ENCODE measurements at places on chromosomes 5 and 9.

GRCh38 chr5:102958481-102959011, 161.4 kb downstream of the GIN1 start:
- DNase-seq = no peak

GRCh38 chr9:124438091-124438490, 12.2 kb upstream of the ADGRD2 start:
- DNase-seq = no peak

DNA sequence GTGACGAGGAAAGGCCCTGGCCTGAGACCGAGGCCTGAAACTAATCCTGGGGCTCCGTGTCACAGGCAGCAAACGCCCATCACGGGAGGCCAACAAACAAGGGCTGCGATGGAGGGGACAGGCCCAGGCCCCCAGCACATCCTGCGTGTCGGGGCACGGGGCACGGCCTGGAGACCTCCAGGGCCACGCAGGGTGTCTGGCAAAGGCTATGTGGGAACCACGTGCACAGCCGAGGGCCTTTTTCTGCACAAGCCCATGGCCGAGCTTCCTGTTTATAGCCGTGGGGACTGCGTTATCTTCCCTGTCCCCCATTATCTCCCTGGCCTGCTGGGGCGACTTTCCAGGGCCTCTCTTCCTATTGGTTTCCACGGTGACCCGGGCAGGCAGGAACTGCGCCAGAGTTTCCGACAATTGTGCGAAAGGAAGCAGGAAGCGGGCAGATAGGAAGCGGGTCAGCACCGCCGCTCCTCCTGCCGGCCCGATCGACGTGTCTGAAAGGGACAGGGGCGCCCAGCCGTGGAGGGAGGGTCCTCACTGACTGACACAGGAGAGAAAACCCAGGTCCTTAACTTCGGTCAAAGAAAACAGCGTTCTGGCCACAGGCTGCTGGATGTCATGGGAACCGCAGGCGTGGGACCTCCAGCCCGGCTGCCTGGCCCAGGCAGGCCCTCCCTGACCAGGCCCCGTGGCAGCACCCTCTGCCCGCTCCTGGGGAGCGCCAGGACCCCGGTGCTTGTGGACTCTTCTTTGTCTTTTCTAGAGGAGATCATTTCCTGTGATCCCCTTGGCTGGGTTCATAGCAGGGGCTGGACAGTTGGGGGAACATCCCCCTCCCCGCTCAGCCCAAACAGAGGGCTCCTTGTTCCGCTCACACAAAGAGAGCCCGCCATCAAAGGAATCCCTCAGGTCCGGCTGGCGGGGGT, 29.1 kb upstream of the SEC16A start:
- DNase-seq = no peak

DNA sequence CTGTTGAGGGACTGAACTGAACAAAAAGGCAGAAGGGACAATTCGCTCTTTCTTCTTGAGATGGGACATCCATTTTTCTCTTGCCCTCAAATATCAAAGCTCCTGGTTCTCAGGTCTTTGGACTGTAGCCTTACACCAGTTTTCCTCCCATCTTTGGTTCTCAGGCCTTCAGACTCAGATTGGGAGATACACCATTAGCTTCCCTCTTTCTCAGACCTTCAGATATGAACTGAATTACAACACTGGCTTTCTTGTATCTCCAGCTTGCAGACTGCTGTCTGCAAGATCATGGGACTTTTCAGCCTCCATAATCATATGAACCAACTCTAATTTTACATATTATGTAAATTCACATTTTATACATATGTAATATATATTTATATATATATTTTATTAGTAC, 12.6 kb upstream of the CCNG1 start:
- no peak for DNase-seq

- DNase-seq = no peak
These were observed 13.7 kb downstream of the NOTCH1 start for GRCh38 chr9:136531904-136532798.

DNA sequence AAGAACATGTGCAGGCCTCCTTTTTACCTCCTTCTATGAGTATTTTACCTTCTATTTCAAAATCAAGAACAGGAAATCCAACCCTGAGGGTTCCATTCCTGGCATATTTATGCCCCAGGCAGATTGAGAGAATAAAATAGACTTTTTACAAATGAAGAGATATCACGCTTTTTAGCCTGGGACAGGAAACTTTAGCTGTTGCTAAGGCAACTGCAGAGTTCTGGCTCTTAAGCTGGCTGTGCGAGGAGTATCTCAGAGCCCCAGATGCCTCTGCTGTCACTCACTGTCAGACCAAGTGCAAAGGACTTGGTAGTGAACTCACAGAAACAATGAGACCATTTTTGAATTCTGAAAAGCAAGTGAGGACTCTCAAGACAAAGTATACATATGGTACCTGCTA, 69.5 kb upstream of the HSPB3 start:
- DNase-seq = no peak

- DNase-seq = peak; percentile 18
These were observed 1.9 kb upstream of the CRB2 start for GRCh38 chr9:123353984-123354591.

DNA sequence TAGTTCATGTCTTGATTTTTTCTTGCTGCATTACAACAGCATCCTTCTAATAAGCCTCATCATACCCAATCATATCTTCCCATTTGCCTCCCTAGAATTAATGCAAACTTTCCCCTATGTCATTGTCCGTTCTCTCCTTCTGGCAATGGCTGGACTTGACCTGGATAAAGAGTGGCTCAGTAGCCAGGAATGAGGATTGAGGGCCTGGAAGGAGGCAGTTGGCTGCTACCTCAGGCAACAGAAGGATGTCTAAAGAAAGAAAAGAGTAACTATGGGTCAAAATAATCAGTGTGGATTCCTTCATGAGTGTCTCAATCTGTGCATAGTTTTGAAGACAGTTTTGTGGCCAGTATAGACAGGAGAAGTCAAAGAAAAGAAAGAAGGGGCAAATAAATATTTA, 209.6 kb downstream of the TRPM3 start:
- DNase-seq = no peak

- DNase-seq = no peak
These were observed 95.0 kb upstream of the EPB41L4A start for GRCh38 chr5:112514111-112514510.

GRCh38 chr5:24691074-24691473, 46.3 kb upstream of the CDH10 start:
- no peak for DNase-seq

- no peak for DNase-seq
These were observed 47.9 kb upstream of the SNAPC3 start for GRCh38 chr9:15374825-15375224.

- DNase-seq = no peak
These were observed 116.0 kb downstream of the TRPM3 start for GRCh38 chr9:71005456-71005855.

GRCh38 chr5:143056792-143057579, 286.8 kb downstream of the ARHGAP26 start:
- no peak for DNase-seq

- no peak for DNase-seq
These were observed 169.2 kb upstream of the CTNND2 start for GRCh38 chr5:12073426-12073825.

DNA sequence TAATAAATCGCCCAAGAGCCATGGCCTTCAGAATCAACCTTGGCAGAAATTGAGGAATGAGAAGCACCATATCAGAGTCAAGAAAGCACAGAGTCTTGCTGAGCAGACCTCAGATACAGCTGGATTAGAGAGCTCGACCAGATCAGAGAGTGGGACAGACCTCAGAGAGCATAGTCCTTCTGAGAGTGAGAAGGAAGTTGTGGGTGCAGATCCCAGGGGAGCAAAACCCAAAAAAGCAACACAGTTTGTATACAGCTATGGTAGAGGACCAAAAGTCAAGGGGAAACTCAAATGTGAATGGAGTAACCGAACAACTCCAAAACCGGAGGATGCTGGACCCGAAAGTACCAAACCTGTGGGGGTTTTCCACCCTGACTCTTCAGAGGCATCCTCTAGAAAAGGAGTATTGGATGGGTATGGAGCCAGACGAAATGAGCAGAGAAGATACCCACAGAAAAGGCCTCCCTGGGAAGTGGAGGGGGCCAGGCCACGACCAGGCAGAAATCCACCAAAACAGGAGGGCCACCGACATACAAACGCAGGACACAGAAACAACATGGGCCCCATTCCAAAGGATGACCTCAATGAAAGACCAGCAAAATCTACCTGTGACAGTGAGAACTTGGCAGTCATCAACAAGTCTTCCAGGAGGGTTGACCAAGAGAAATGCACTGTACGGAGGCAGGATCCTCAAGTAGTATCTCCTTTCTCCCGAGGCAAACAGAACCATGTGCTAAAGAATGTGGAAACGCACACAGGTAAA, 4.5 kb downstream of the NFX1 start:
- no peak for DNase-seq

DNA sequence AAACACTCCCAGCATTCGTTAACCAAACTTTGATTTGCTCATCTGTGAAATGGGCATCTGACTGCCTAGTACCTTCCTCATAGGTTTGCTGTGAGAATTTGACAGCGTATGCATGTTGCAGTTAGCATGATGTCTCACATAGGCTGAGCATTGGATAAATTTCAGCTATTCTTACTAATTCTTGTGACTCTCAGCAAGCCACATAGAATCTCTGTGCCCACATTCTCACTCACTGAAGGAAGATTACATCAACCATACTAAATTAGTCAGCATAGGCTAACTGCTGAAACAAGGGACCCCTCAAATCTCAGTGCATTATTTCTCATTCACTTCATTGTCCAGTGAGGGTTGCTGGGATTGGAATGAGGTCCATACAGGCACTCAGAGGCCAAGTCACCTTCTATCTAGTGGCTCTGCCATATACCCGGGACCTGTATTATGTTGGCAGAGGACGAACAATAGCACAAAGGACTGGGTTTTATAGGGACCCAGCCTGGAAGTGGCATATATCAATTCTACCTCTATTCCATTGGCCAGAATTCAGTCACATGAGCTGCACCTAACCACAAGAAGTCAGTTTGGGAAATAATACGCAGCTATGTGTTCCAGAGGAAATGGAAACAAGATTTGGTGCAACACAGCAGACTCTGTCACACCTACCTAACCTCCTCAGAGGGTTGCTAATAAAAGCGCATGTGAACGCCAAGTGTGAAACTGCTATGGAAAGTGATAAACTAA, 4.2 kb upstream of the PTGER4 start:
- no peak for DNase-seq

- DNase-seq = no peak
These were observed 55.1 kb downstream of the ANKH start for GRCh38 chr5:14816374-14816998.

DNA sequence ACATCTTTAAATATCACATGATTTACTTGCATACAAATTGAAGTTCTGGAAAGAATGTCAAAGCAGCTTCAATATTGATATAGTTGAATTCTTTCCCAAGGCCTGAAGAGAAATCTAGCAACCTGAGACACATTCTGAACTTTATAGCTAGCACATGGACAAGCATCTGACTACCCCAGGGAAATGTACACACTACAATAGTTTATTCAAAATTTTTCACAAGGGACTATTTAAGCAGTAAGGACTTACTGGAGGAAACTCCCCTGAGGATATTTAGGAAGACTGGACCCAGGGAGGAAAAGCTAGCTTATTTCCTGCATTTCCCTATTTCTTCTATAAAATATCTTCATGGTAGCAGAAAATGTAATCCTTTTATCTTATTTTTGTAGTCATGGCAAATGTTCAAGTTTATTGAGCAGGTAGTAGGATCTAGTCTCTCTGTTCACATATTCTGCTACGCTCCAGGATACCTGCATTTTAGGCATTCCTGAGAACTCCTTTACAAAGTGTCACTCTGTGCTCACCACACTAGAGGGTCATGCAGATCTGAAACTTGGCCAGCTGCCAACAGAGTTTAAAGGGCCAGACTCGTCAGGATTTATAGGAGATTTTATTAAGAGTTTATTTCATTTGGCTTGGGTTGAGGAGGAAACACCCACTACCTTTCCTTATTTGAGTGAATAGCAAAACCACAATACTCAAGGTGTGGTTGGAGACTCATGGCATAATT, 348.4 kb upstream of the FTMT start:
- no peak for DNase-seq

GRCh38 chr9:100436571-100436970, 9.6 kb downstream of the MSANTD3 start:
- no peak for DNase-seq

DNA sequence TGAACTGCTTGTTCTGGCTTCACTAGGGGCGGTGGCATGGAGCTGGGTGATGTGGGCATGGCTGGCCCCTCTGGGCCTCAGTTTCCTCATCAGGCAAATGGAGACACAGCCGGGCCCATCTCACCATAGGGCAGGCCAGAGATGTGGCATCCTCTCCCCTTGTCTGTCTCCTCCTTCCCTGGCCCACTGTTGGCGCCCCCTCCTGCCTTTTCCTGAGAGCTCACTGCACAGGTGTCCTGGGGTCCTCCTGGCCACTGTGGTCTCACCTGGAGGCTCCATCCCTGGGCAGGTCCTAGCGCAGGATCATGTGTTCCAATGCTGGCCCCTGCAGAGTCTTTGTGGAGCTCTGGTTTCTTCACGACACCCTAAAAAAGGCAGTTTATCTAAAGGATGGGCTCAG, 53.5 kb downstream of the NEK6 start:
- no peak for DNase-seq

DNA sequence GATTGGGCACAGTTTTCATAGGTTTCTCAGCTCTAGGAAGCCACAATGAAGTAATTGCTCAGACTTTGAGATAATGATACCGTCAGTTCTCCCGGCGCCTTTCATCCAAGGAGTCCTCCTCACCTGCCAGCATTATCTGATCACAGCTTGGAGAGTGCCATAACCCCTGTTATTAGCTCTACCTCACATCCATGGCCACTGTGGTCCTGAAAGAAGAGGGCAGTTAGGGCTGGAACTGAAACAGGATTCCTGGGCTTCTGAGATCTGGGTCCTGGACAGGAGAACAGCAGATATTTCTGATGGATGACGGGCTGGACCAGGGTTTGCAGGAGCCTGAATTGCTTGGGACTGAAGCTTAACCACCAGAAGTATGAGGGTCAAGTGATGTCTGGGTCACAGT, 13.5 kb downstream of the RGS3 start:
- DNase-seq = no peak

DNA sequence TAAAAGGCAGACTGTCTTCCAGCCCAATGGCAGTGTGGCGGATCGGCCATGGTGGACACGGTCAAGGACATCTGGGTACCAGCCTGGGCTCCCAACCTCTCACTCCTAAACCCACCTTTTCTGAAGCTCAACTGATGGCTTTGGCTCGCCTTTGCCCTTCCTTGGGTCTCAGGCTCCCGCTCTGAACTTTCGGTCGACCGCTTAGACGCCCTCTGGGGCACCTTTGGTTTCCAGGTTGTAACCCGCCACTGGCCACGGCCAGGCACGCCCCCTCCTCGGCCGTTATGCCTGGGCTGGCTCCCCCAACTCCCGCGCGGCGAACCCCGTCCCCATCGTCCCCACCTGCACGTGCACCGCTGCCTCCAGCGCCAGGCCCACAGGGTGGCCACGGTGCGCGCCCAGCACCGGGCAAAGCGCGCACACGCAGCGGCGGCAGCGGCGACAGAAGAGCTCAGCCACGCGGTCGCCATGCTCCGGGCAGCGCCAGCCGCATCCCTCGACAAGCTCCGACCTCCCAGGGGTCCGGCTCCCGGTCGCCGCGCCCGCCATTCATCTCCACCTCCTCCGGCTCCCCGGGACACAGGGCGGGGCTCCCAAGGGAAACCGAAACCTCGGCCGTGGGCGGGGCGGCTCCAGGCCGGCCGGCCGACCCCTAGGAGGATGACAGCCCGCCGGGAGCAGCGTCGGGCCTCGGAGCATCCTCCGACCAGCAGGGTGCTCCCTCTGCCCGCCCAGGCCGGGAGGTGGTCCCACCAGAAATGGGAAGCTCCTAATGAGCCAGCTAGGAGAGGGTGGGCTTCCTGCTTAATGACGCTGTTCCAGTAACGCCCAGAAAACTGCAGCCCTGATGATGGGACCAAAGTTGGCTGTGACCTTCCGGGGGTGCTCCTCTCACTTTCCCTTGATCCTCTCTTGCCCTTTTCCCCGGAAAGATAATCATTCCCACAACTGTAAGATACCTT, at the start of gene TRIM14:
Gene TRIM14 (minus strand): TSS at position 583 of the 962 bp plus-strand sequence. CDS start 34 bp downstream, at position 549.
- peak; percentile 28 for DNase-seq
